ENCODE measurements at places on chromosomes 5 and 9.

DNA sequence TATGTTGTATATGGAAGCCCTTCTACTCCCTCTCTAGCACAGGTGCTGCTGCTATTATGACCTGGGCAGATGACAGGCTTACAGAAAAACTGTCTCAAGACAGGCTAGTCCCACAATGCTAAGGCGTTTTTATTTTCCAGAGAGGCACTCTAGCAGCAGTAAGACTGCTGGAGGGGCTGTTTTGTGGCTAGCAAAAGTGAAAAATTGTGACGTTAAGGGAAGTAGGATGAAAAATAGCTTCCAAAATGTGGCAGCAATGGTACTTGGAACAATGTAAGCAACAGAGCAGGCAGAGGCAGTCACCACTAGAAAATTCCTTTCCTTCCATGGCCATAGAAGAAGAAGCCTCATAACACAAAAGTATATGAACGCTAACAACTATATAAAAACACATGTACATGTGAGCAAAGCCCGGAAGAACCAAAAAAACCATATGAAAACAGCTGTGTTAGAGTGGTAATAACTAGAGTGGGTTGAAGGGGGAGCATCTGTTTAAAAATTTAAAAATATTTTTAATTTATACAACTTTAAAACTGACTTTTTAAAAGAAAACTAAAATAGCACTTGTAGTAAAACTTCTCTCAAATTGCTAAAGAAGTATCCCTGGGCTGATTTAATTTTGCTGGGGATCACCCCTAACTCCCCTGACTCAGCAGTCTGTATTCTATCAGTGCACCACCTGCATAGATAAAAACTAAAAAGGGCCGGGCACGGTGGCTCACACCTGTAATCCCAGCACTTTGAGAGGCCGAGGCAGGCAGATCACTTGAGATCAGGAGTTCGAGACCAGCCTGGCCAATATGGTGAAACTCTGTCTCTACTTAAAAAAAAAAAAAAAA, 30.6 kb downstream of the CLINT1 start:
- DNase-seq, result no peak

DNA sequence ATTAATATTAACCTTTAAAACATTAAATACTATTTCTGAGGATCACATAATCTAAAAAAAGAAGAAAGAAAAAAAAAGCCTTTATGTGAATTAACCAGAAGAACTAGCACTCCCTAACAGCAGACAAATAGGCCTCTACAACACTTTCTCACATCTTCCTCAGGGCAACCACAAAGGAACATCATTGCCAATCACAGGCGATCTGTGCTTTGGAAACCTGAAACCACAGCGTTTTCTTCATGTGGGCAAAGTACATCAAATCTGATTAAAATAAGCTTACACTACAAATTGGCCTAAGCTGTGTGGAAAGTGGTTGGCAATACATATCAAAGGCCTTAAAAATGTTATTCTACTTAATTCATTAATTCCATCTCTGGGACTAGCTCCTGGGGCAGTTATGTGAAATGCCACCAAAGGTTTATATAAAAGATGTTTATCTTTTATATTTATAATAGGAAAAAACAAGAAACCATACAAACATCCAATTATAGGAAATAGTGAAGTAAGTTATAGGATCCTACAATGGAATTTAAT, 184.8 kb upstream of the TBCA start:
- DNase-seq, result peak; percentile 8

GRCh38 chr9:73824671-73825070, 672.5 kb upstream of the RORB start:
- DNase-seq, result no peak

DNA sequence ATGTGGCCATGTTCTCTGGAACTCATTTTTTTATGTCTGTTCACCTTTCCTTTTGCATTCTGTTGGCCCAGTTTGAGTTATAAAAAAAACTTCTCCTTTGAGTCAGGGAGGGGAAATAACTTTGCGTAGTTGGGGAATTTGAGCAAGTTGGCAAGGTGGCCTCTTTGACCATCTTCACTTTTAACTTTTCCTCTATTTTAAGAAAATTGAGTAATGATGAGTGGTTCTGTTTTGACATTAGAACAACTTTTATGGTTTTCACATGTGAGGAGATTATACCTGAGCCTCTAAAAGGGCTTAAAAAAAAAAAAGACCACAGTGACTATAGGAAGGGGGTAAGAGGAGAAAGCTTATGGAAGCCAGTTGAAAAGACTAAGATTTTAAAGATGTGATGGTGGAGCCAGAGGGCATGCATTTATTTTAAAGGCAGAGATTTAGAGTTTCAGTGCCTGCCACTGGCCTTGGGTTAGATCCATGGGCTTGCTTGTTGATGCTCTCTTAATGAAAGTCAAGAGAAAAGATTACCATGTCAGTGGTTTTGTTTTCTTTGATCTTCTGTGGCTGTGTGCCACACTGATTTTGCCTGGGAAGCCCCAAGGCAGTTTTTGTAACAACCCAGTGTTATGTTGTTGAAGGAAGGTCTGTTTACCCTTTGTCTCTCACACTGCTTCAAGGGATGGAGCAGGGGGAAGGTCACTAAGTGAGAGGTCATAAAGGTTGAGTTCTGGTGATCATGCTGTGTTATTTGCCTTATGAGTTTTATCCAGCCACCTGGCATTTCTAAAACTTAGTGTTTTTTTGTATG, 219.7 kb upstream of the CD180 start:
- peak; percentile 3 for DNase-seq

- DNase-seq, result no peak
These were observed 168.8 kb upstream of the RAI14 start for GRCh38 chr5:34487159-34487879.

GRCh38 chr9:131289301-131290035, at the start of gene PLPP7:
TSS of gene PLPP7 (plus strand) at chr9:131289723. CDS start at chr9:131289998, 275 bp downstream.
- no peak for DNase-seq

- DNase-seq, result no peak
These were observed 1.9 kb upstream of the MRPS2 start for GRCh38 chr9:135498381-135499126.

- no peak for DNase-seq
These were observed 159.3 kb downstream of the RGS3 start for GRCh38 chr9:113622600-113623400.

GRCh38 chr9:91495450-91495849, 71.8 kb upstream of the NFIL3 start:
- no peak for DNase-seq

DNA sequence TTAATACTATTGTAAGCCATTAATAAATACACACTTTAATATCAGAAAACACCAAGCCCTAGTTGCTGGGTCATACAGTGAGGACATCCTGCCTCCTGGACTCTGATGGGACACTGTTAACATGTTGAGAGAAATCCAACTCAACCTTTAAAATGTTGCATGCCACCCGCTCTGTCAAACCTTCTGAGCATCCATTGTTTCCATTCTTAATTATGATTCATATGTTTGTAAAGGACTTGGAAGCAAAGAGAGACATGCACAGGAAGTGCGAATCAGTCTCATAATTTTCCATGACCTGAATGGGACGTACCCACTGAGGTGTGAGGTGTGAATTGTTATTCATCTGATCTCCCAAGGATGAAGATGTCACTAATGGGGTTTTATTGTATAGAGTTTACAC, 186.4 kb downstream of the CAAP1 start:
- no peak for DNase-seq

DNA sequence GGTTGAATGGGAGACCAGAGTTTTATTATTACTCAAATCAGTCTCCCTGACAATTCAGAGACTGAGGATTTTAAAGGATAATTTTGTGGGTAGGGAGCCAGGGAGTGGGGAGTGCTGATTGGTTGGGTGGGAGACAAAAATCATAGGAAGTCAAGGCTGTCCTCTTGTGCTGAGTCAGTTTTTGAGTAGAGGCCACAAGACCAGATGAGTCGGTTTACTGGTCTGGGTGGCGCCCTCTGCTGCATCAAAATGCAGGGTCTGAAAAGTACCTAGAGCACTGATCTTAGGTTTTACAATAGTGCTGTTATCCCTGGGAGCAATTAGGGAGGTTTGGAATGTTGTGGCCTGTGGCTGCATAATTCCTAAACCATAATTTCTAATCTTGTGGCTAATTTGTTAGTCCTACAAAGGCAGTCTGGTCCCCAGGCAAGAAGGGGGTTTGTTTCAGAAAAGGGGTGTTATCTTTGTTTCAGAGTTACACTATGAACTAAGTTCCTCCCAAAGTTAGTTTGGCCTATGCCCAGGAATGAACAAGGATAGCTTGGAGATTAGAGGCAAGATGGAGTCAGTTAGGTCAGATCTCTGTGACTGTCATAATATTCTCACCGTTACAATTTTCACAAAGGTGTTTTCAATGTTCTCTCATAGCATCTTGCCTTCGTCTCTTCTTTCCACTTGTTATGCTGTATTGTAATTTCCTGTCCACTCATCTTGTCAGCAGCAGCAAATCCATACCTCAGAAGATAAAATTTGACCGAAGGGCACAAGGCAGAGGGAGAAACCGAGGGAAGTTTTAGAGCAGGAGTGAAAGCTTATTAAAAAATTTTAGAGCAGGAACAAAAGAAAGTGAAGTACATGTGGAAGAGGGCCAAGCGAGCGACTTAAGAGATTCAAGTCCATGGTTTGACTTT, 59.2 kb upstream of the CLINT1 start:
- DNase-seq, result peak; percentile 47

GRCh38 chr9:106930477-106930876, 67.5 kb downstream of the ZNF462 start:
- no peak for DNase-seq

GRCh38 chr9:133758228-133758627, 20.1 kb upstream of the SARDH start:
- no peak for DNase-seq

DNA sequence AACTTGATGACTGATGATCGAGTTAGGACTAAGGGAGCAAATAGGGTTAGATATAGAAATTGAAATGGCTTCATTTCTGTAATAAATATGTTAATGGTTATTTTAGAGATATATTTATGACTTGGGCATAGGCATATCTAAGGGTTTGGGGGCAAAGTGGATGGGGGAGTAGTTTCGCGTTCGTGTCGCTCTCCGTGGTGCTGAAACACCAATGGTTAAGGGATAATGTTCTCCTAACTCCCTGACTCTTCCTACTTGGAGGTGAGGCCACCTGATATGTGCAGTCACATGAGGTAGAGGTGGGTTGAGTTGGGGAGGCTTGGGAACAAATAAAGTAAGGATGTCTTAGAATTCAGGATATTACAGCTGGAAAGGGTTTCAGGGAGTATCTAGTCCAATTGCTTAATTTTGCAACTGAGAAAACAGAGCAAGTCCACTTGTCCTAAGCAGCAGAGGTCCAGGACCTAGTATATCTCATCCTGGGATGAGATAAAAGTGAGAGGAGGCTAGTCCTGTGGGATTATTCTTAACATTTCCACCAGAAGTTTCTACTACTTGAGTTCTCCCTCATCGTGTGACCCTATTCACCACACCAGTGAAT, 44.0 kb upstream of the MAP1B start:
- no peak for DNase-seq

GRCh38 chr5:100799166-100799565, 103.9 kb downstream of the ST8SIA4 start:
- DNase-seq, result no peak

DNA sequence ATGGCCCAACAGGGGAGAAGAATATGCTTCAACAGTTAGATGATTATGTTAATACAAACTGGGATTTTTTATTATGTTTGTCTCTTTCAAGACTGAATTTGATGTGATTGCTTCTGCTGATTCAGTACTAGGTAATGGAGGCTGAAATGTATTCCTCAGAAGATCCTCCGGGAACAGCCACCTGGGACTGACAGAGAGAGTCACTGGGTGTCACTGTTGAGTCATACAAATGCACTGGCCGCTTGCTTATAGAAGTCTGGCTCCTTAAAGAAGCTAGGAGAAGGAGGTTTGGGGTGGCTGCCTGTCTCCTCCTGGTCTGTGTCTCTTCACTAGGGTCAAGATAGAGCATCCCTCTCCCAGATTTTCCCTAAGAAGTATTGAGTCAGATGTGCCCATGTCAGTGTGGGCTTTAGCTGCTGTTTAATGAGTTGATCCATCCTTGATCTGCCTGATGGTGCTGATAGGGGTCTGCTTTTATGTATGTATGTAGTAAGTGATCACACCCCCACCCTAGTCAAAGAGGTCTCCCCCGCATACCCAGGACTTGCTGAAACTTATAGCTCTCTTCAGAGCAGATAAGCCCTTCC, 773.4 kb downstream of the BRINP1 start:
- no peak for DNase-seq

- DNase-seq, result no peak
These were observed 236.9 kb downstream of the NSG2 start for GRCh38 chr5:174282391-174282790.

GRCh38 chr9:132283863-132284262, 70.9 kb downstream of the SETX start:
- DNase-seq, result no peak

DNA sequence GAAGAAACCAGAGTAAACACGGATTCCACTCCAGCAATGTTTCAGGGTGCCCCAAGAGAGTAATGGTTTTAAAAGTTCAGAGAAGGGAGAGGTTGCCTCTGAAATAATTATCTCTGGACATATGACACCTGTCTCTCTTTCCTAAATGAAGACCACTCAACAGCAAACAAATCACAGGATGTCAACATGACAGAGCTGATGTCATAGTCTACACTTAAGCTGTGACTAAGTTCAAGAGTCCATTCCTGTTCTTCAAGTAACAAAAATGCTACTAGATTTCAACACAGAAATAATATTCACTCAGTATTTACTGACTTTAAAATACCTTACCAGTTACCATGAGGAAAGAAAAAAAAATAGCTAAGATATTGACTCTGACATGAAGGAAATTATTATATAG, 44.7 kb upstream of the SLC30A5 start:
- DNase-seq, result no peak

- DNase-seq, result no peak
These were observed 566.6 kb downstream of the TLE1 start for GRCh38 chr9:81122749-81123148.

DNA sequence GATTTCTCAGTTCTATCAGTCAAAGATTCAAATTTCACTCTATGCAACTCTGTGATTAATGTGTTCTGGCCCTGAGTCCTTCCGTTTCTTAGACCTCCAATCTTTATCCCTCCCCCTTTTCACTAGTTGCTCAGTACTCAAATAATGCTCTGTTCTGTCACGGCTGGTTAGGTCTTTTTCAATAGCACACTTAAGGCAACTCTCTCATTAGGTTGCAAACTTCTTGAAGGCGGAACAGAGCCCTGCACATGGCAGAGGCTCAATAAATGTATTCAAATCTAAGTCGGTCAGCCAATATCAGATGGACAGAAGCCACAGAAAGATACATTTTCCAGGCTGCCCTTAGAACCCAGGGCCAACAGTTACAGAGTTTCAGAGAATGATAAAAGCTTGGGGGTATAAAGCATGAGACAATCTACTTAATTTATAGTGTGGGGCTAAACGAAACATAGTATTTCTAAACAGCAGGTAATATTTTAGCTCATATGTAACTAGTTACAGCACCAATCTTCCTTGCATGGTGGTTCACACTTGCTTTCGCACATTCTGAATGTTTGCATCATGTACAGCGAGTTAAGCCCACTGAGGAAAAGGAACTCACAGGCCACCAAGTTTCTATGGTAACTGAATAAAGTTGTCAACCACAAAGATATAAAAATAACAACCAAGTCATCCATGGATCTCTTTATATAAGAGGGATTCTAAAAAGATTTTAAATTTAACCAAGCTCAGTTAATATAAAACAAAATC, 67.1 kb upstream of the GOLPH3 start:
- peak; percentile 41 for DNase-seq
